ENCODE measurements at places on chromosomes 3 and 15.

GRCh38 chr3:16808393-16809107 is 76.2 kb upstream of the PLCL2 start:
- DNase-seq = no peak

GRCh38 chr3:29144807-29145206 is 136.1 kb upstream of the RBMS3 start:
- DNase-seq = no peak

GRCh38 chr3:23796518-23796917 is 9.2 kb upstream of the UBE2E1 start:
- DNase-seq = no peak

GRCh38 chr15:90266061-90266431 is 574 bp downstream of the NGRN start:
- peak; percentile 66 for DNase-seq

DNA sequence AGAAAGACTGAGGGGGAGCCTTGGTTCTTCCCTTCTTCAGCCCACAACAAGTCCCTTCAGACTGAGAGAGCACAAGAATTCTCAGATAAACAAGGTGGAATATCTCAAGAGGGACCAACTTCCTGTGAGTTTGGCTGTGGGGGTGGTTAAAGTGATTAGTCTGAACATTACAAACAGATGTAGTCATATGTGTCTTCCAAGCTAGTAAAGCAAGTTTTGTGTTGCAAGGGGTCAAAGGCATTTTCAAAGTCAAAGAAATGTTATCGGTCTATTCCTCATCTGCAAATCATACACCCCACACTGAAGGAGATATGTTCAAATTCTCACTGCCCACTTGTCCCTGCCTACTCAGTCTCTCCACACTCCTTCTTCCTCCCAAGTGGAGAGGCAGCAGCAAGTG is 242.5 kb downstream of the FAM43A start:
- DNase-seq = no peak

DNA sequence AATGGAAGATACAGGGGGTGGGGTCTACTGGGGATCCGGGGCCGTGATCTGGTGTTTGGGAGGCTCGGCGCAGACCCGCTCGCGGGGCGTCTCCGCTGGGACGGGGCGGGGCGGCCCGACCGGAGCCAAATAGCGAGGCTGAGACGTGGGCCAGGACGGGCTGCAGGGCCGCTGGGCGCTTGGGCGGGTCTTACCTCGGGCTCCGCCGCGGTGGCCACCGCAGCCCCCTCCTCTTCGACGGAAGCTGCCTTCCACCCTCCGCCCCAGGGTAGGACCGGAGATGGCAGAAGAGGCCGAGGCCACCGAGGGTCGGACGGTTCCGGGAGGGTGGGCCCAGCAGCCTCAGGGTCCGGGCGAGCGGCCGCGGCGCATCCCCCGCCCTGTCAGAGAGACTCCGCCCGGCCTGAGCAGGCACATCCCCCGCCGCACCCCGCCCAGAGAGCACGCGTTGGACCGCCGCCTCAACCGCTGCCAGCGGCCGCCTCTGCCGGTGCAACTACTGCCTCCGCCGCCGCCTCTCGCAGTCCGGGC is 399 bp downstream of the MYO9A start:
- DNase-seq = peak; percentile 81

GRCh38 chr3:80023010-80023409 is 255.2 kb upstream of the ROBO1 start:
- DNase-seq = no peak

GRCh38 chr15:26537663-26538062 is 235.2 kb downstream of the GABRB3 start:
- no peak for DNase-seq

DNA sequence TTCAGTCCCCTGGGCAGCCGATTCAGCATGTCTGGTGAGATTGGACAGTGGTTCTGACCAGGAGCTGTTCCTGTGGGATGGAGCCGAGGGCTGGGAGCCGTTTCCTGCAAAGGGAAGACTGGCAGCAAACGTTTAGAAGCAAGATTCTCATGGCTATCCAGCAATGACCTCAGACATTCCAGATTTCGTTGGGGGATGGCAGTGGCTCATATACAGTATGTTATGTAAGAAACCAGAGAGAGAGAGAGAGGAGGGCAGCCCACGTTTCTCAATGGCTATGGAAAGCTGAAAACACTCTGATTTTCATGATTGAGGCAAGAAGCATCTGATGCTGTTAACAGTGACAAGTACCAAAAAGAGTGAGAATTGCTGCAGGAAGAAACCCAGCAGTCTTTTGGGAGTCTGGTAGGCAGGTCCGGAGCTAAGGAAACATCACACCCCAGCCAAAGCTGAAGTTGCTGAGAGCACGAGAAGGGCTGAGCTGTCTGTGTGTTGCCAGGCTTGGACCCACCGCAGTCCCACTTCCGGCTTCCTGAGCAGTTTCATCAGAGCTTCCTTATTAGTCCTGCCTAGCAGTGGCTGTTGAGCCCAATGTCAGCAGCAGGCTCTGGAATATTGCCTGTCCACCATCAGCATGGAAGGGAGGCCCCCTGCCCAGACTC is 25.6 kb upstream of the VPS8 start:
- DNase-seq = peak; percentile 54

DNA sequence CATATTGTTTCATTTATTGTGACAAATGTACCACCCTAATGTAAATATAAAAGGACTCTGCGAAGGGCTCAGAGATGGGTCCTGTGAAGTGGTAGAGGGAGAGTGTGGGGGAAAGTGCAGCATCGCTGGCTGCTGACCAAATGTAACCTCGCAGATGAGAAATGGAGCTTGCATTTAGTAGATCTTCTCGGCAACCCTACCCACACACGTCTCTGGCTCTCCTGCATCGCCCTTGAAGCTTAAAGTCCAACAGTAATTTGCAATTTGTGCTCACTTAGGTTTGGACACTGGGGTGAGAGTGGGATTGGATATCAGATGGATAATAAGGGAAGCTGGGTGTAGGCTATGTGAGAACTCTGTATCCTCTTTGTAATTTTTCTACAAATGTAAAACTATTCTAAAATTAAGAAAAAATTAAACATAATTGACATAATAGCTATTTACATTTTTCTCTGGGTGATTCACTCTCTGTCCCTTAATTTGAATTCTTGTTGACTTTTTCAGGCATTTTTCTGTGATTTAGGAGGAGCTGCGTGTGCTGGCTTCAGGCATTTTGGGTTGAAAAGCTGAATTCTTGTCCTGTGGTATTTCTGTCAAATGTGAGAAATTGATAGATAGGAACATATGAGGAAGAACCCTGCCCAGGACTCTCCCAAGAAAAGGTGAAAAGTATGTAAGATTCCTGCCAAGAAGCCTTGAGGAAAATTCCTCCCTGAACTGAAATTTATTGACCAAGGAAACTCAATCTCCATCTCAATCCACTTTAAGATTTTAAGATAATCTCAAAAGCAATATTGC is 524.7 kb upstream of the MCTP2 start:
- DNase-seq = no peak

DNA sequence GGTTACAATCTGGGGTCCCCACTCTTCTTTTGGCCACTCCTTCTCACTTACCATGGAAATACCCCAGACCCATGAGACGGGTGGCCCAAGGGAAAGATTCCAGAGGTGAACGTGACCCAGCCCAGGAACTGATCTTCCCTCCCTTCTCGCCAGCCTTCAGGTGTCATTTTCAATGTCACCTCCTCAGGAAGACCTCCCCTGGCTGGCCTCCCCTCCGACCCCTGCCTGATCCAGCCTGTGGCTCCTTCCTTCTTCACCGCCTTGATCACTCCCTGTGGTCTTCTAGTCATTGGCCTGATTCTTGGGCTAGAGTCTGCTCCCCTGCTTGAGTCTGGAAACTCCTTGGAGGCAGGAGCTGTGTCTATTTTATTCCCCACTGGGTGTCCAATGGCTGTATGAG is 146.1 kb downstream of the SMAD6 start:
- no peak for DNase-seq

- DNase-seq = no peak
Observed at GRCh38 chr3:170368921-170369320, 11.4 kb downstream of the SKIL start.

DNA sequence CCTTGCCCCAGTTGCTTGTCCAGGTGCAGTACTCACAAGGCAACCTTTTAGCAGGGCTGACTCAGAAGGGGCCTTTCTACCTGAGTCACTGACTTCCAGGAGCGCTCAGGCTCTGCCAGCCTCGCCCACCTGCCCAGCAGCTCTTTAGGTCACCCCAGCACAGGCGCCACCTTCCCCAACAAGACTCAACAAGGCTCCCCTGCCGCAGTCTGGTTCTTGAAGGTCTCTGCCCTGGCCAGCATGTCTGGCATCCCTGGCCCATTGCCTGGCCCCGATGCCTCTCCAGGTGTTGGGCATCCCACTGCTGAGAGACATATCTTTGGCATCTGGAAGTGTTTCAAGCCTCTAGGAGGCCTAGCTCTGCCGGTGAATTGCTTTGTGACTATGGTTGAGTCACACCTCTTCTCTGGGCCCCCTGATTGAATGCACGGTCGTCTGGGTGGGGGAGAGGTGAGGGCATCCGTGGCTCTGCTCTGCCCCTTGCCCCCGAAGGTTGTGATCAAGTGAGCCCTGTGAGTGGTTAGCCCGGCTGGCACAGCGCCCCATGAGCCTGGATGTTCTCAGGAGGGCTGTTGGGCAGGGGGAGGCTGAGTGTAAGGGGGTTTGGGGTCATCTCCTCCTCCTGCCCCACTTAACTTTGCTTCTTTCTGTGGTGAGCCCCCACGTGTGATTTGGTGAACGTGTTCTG is 21.6 kb downstream of the SNX33 start:
- no peak for DNase-seq

DNA sequence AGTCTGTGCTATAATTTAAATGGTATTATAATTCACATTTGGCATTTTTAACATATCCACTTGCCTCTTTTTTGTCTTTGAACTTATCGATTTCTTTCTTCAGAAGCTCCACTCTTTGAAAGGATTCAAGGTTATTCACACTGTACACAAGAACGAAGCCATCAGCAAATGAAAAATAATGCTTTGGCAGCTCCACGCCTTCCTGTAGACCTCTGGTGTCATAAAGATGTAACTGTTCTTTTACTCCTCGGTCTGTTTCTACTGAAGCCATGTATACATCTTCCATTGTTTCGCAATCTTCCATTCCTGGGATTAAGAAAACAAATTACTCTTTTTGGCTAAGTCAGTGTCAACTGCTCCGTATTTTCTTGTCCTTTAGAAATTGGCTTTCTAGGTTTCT is 16.0 kb downstream of the NKIRAS1 start:
- DNase-seq = no peak

DNA sequence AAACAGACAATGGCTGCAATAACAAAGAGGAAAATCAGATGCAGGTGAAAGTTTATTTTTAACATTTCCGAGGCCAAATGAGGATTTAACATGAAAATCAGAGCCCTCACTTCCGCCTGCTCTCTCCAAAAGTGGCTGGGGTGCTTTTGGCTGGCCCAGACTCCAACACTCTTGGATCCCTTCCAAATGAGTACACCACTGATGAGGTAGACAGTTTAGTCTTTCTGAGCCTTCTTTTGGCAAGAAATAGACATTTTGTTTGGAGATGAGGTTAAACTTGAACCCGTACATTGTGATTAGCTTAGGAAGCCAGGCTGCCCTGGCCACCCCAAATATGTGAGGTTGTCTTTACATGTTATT is 51.0 kb upstream of the TRA2B start:
- no peak for DNase-seq

- no peak for DNase-seq
Observed at GRCh38 chr3:105584003-105584790, 217.5 kb downstream of the ALCAM start.

DNA sequence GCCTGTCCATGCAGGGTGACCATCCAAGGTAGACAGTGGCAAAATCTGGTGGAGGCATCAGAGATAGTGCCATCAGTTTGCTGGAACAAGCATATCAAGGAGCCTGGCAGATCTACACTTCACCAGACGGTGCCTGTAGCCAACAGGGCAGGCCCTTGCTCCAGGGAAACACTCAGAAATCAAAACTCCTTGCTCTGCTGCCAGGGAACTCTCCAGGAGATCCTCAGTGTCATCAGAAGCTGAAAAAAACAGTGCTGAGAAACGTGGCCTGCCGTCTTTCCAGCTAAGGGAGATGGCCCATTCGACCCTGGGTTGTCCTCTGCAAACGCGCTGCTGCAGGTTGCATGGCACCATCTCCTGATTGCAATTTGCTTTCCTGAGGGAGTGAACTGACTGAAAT is 30.5 kb upstream of the ATP13A3 start:
- no peak for DNase-seq

DNA sequence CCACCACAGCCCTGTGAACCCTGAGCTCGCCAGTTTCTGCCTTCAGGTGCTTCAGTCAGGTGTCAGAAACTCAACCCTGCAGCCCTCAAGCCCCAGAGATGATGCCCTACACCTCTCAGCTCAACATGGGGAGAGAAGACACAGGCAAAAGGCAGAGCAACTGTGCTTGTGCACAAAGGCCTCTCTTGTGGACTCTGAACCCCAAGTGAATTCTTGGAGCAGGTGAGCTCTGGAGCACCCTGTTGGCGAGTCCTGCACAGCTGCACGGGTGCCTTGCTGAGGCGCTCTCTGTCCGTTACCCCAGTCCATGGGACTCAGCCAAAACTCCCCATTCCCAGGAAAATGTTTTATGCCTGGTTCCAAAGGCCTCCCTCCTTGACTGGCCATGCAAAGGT is 197.0 kb downstream of the KLF13 start:
- no peak for DNase-seq

GRCh38 chr3:30448450-30449289 is 157.7 kb upstream of the TGFBR2 start:
- DNase-seq = no peak

- no peak for DNase-seq
Observed at GRCh38 chr3:44845528-44846520, 15.9 kb upstream of the TMEM42 start.

DNA sequence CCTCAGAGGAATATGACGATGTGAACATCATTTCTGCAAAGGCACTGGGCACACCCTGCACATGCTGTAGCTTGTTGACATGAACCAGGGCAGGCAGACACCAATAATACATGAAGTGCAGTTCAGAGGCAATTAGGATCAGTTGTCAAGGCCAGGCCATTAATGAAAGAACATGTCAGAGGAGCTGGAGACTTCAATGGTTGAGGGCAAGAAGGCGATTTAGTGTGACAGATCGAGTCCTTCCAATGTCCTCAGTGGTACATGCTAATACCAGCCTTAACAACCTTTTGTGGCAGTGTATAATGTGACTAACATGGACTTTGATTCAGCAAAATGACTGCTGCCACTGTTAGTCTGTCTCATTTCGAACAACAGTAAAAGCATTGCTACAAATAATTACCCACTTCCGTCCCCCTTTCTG is 205.2 kb upstream of the NANOGP8 start:
- no peak for DNase-seq

- DNase-seq = peak; percentile 96
Observed at GRCh38 chr3:56556908-56557830, at the start of gene CCDC66. CCDC66 (plus strand) TSS chr3:56557175; CDS start chr3:56557243, 68 bp downstream.

DNA sequence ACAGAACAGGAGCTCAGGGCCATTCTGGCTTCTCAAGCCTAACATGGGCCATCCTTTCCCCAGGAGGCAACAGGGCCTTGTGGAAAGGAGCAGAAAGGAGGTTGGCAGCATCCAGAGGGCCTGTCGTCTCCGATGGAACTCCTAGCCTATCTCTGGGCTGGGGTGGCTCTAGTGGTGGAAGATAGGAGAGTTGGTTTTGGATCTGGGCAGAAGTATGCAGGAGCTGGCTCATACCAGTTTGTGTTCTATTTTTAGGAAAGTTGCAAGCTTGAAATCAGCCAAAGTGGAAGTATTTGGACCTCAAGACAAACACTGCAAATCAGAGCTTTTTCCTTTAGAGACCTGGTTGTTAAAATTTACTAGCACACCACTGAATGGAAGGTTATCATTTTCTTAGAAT is 35.4 kb upstream of the XCR1 start:
- DNase-seq = no peak

GRCh38 chr15:85753261-85753660 is 41.5 kb downstream of the KLHL25 start:
- DNase-seq = no peak

GRCh38 chr3:58411851-58412830 is 21.5 kb downstream of the PDHB start:
- DNase-seq = no peak
